H9 (cell line): ENCODE measurements at places on chromosomes 11 and 22.

GRCh38 chr11:14124350-14124749, 161.8 kb downstream of the SPON1 start:
- H3K4me3 ChIP-seq, result no peak overlapping the region
- peaks cover 12% of the 10 kb centered on the region for H3K36me3 ChIP-seq
- H3K4me1 ChIP-seq, result no peaks in the 10 kb centered on the region
- no peak overlapping the region for H3K27ac ChIP-seq

GRCh38 chr11:34866375-34866774, 49.8 kb downstream of the APIP start:
- no peaks in the 10 kb centered on the region for H3K27me3 ChIP-seq
- H3K4me1 ChIP-seq, result no peaks in the 10 kb centered on the region; the same call in 1 of the 2 replicates
- H3K4me3 ChIP-seq, result no peak overlapping the region
- H3K27ac ChIP-seq, result no peak overlapping the region

- H3K27me3 ChIP-seq, result no peaks in the 10 kb centered on the region
- H3K4me1 ChIP-seq, result no peaks in the 10 kb centered on the region
- DNase-seq, result no peak
- no peaks in the 10 kb centered on the region for H3K36me3 ChIP-seq
- H3K27ac ChIP-seq, result no peak overlapping the region
Observed at GRCh38 chr11:132464003-132464342, 1068.3 kb downstream of the OPCML start.

DNA sequence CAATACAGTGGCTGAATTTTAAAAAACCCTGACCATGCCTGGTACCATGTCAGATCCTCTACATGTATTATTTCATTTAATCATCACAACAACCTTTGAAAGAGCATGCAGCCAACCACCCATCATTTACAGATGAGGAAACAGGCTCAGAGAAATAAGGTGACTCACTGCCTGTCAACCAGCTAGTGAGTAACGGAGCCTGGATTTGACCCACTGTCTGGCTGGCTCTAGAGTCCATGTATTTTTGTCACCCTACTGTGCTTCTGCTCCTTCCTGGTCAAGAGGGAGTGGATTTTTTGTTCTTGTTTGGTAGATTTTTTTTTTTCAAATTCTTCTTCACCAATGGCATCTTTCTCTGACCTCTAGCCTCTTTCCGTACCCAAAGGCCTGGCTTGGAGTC, 77.4 kb downstream of the CWC15 start:
- no peaks in the 10 kb centered on the region for H3K27me3 ChIP-seq
- H3K36me3 ChIP-seq, result no peaks in the 10 kb centered on the region
- DNase-seq, result no peak
- H3K4me1 ChIP-seq, result no peaks in the 10 kb centered on the region

GRCh38 chr11:31805037-31805628, 6.0 kb downstream of the PAX6 start:
- peak overlapping the region; percentile 49 for H3K4me3 ChIP-seq
- peak; percentile 67 for DNase-seq
- H3K4me1 ChIP-seq, result no peaks in the 10 kb centered on the region
- H3K36me3 ChIP-seq, result no peaks in the 10 kb centered on the region

DNA sequence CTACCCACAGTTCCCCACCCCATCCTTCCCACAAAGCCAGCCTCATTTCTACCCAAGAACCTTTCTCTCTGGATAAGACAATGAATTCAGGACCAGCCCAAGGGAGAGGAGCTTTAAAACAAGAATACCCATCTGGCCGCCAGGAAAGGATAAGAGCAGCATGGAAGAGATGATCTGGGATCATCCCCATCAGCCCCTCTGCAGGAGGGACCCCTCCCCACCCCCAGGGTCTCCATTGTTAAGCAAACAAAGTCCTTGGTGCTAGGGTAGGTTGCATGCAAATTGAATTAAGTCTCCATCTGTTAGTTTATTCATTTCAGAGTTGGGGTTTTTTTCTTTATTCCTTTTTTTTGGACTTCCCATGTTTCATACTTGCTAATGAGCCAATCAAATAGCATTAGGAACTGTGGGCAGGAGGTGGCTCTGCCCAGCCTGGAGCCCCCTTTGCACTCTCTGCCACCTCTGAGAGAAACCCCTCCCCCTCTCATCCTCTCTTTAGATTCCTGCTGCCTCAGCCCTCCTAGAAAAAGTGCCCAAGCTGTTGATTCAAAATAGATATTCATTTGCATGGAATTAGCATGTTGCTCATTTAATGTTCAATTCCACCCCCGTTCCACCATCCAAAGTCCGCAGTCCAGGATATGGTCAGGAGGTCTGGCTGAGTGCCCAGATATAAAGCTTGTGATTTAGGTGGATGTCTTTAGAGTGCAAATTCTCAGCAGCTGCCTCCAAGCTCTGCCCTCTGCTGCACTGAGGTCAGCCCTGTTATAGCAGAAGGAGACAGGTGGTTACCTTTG, 138.5 kb upstream of the NCAM1 start:
- no peak overlapping the region for H3K27ac ChIP-seq
- no peak overlapping the region for H3K4me3 ChIP-seq
- no peaks in the 10 kb centered on the region for H3K27me3 ChIP-seq
- peaks cover 28% of the 10 kb centered on the region for H3K4me1 ChIP-seq
- peak; percentile 87 for DNase-seq

DNA sequence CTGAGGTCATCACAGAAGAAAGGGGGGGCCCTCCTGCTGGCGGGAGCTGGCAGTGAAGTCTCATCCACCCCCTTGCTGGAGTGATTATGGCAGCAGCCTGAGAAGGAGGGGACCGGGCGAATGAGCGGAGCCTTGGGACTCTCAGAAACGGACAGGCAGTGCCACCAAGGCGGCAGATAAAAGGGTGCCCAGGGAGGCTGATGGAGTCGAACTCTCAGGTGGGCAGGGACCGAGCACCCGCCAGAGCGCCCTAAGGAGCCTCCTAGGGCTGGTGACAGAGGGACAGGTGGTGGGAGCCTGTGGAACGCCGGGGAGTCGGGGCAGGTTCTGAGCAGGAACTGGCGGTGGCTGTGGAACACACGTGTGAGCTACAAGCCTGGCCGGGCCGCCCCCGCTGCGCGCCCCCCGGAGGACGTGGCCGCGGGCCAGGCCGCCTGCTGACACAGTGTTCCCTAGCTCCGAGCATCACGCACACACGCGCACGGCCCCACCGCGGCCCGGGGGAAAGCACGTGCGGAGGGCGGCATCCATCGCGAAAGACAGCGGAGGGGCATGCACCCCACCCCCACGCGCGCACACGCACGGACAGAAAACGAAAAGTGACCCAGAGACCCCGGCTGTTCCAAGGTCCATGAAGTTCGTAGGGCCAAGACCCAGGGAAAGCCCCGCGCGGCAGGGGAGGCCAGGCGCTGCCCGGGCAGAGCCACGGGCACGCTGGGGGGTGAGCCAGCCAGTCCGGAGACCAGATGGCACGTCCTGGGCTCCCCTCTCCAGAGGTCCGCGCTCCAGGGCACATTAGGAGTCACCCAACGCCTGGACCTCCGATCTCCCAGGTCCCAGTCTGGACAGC, 1.0 kb downstream of the VWCE start:
- peak overlapping the region; percentile 81 for H3K4me3 ChIP-seq
- H3K27me3 ChIP-seq, result peaks cover 3% of the 10 kb centered on the region; the same call in 1 of the 2 replicates
- no peaks in the 10 kb centered on the region for H3K4me1 ChIP-seq

GRCh38 chr22:45784357-45785277, 113.0 kb downstream of the ATXN10 start:
- no peaks in the 10 kb centered on the region for H3K4me1 ChIP-seq
- DNase-seq, result no peak
- H3K4me3 ChIP-seq, result no peak overlapping the region
- H3K27ac ChIP-seq, result no peak overlapping the region
- no peaks in the 10 kb centered on the region for H3K27me3 ChIP-seq

GRCh38 chr22:37334461-37334858, 52.2 kb downstream of the CYTH4 start:
- H3K27ac ChIP-seq, result no peak overlapping the region
- H3K4me1 ChIP-seq, result no peaks in the 10 kb centered on the region
- H3K27me3 ChIP-seq, result peaks cover 3% of the 10 kb centered on the region; the same call in 1 of the 2 replicates
- H3K36me3 ChIP-seq, result no peaks in the 10 kb centered on the region

DNA sequence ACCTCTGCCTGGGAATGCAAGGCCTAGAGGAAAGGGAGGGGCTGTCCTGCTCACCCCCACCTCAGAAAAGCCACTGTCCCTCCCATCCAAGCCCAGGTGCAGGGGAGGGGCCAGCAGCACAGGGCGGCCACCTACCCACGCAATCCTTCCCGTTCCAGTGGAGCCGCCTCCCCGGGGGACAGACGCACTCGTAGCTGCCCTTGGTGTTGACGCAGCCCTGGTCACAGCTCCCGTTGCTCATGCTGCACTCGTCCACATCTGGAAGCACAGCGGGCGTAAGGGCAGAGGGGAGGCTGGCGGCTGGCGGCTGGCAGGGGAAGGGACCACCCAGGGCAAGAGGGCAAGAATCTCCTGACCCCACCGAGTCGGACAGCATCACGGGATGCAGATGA, 40.3 kb upstream of the TTLL12 start:
- H3K4me1 ChIP-seq, result no peaks in the 10 kb centered on the region; the same call in 1 of the 2 replicates
- H3K4me3 ChIP-seq, result no peak overlapping the region
- DNase-seq, result no peak
- no peaks in the 10 kb centered on the region for H3K36me3 ChIP-seq
- H3K27ac ChIP-seq, result no peak overlapping the region

DNA sequence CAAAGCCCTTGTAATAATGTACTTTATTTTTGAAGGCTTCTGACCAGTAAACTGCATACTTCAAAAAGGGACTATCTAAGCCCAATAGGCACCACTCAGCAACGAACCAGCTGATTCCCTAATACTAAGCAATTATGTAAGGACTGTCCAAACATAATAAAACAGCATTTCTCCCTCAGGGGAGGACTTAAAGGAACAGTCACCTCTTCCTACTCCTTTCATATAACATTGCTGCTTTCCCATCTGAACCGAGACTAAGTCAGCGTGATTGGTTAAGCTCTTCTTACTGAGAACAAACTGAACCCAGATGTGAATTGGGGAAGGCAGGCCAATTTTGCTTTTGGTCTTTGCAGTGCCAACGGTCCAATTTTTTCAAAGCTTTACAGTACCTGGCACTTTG, 420.0 kb downstream of the METTL15 start:
- peaks cover 12% of the 10 kb centered on the region for H3K36me3 ChIP-seq

DNA sequence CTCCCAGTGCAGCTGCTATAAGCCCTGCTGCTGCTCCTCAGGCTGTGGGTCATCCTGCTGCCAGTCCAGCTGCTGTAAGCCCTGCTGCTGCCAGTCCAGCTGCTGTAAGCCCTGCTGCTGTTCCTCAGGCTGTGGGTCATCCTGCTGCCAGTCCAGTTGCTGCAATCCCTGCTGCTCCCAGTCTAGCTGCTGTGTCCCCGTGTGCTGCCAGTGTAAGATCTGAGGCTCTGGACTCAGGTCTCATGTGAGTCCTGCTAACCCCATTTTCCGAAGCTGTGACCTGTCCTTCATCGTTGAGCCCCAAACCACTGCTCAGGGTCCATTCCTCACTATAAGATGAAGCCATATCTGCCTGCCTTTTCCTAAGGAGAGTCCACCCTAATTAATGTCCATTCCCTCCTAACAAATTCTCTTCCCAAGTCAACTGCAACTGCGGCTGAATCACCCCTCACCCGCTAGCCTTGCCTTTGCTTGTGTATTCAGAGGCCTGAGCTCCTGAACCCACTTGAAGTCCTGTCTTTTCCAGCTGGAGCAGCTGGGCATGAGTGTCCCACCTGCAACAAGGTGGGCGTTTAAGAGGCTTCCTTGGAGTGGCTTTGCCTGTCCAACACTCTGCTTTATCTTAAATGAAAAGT, 626 bp downstream of the KRTAP5-7 start:
- no peak overlapping the region for H3K4me3 ChIP-seq
- H3K27me3 ChIP-seq, result no peaks in the 10 kb centered on the region
- no peaks in the 10 kb centered on the region for H3K4me1 ChIP-seq
- H3K27ac ChIP-seq, result no peak overlapping the region
- H3K36me3 ChIP-seq, result no peaks in the 10 kb centered on the region

DNA sequence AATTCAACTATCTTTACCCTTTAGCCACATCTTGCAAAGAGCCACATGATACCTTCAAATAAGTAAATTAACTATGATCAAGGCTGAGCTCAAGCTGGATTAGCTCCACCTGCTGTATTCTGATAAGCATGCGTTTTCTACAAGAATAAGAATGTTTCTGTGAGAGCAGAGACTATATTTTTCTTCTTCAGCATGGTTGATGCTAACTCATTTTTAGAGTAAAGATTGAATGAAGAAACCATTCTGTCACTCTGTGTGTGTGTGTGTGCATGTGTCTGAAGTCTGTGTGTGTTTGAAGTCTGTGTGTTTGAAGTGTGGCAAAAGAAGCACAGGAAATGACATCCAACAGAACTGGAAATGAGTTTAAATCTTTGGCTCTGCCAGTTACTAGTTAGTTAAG, 12.0 kb upstream of the LAYN start:
- H3K36me3 ChIP-seq, result no peaks in the 10 kb centered on the region
- no peak for DNase-seq
- no peaks in the 10 kb centered on the region for H3K27me3 ChIP-seq

- H3K4me3 ChIP-seq, result no peak overlapping the region
- no peak for DNase-seq
- H3K4me1 ChIP-seq, result no peaks in the 10 kb centered on the region
- H3K36me3 ChIP-seq, result no peaks in the 10 kb centered on the region
Observed at GRCh38 chr22:42388130-42388797, 43.9 kb downstream of the NFAM1 start.

GRCh38 chr11:133811850-133812685, 33.2 kb downstream of the SPATA19 start:
- H3K27ac ChIP-seq, result no peak overlapping the region
- no peaks in the 10 kb centered on the region; the same call in 1 of the 2 replicates for H3K27me3 ChIP-seq
- H3K4me1 ChIP-seq, result peaks cover 5% of the 10 kb centered on the region
- no peak overlapping the region for H3K4me3 ChIP-seq
- DNase-seq, result no peak

- peaks cover 5% of the 10 kb centered on the region; the same call in 1 of the 2 replicates for H3K36me3 ChIP-seq
- H3K27ac ChIP-seq, result no peak overlapping the region
- DNase-seq, result no peak
- H3K27me3 ChIP-seq, result no peaks in the 10 kb centered on the region
Observed at GRCh38 chr11:10784232-10785145, 24.2 kb downstream of the EIF4G2 start.

DNA sequence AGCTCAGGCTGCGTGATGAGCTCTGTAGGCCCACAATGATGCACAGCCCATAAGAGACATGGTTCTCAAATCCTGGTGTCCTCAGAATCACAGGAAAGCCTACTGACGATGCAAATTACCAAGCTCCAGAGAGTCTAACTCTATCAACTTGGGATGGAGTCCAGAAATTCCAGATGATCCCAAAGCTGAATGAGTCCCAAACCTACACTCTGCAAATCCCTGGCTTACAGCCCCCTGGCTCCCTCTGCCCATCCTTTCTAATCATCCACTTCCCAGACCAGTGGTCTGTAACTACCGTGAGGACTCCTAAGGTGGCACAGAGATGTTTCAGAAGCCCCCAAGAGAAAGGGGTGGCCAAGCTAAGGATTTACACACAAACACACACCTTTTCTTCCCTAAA, 13.5 kb downstream of the ARFGAP2 start:
- DNase-seq, result no peak
- H3K4me1 ChIP-seq, result no peaks in the 10 kb centered on the region
- no peak overlapping the region for H3K27ac ChIP-seq
- H3K4me3 ChIP-seq, result no peak overlapping the region
- no peaks in the 10 kb centered on the region for H3K27me3 ChIP-seq
